ENCODE measurements at places on chromosomes 7 and 10.

DNA sequence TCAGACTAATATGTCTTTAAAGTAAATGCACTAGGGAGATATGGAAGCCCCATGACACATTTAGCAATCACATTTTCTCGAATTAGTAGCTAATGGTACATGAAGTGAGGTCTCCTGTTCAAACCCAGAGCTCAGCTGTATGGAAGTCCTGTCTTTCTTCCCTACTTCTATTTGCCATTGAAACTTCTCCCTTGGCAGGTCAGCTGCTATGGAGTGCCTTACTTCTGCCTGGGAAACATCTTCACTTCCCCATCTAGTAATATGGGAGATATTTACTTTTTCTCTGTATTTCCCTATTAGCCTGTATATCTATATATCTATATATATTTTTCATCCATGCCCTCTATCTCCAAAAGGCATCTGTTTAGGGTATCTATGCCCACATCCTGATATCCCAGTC, 225.3 kb upstream of the INHBA start:
- no peak for DNase-seq

GRCh38 chr10:19169041-19169440, 120.4 kb downstream of the MALRD1 start:
- no peak for DNase-seq

DNA sequence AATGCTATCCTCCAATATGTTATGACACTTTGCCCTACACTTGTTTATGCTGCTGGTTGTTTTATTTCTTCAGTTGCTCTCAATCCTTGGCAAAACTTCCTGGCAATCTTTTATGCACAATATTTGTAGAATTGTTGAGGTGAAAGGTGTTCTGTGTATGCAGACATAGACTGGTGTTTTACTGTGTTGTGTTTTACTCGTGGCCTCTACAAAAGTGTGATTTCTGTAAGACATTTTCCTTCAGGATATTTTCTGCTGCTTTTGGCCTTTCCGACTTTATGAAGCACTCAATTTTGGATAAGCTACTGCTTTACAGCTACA, 21.8 kb downstream of the GLCCI1 start:
- no peak for DNase-seq

DNA sequence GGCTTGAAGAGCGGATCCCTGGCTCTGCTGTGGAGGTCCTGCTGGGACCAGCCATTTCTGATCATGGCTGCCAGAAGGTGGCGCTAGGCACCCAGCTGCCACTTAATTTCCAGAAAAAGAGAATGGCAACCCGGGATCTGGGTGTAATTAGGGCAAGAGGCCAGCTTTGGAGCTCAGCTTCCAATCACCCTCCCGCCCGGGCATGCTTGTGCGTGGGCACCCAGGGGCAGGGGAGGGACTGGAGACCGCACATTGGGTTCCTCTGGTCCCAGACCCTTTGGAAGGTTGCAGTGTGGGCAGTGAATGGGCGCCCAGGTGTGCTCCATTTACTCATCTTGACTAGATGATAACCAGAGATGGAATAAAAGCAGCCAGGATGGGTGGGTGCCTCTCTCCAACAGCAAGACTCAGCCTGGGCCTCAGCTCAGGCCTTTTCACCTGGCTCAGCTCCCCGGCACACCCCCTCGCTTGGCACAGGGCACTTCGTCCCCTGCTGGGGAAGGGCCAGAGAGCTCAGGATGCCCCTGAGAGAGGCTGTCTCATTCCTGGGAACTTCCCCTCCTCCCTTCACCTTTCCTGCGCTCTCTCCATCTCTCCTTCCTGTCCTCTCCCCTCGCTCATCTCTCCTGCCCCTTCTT, 14.7 kb downstream of the FAM241B start:
- DNase-seq: peak; percentile 10

Data from NCI-H2171 (cell line).